Colonic mucosa (tissue), 4 donors: ENCODE measurements at places on chromosomes 12 and 14. TPM values are rescaled to one million over a fixed set of nuclear protein-coding genes. Genes with fewer than 3 reads are reported as not detected.

ITGB7 gene
- 5.3 TPM for total RNA-seq

ZCCHC8 gene
- 17.7 TPM for total RNA-seq

SLC2A13 gene
- 39.0 TPM for total RNA-seq

ACADS gene
- total RNA-seq = 202 TPM

CCDC88C gene
- 48.0 TPM for total RNA-seq

PIANP gene
- 1.2 TPM for total RNA-seq

PROX2 gene
- not detected for total RNA-seq

ADCY6 gene
- 84.7 TPM for total RNA-seq

ESRRB gene
- 0.21 TPM for total RNA-seq
